ENCODE measurements at places on chromosomes 7 and 10.

DNA sequence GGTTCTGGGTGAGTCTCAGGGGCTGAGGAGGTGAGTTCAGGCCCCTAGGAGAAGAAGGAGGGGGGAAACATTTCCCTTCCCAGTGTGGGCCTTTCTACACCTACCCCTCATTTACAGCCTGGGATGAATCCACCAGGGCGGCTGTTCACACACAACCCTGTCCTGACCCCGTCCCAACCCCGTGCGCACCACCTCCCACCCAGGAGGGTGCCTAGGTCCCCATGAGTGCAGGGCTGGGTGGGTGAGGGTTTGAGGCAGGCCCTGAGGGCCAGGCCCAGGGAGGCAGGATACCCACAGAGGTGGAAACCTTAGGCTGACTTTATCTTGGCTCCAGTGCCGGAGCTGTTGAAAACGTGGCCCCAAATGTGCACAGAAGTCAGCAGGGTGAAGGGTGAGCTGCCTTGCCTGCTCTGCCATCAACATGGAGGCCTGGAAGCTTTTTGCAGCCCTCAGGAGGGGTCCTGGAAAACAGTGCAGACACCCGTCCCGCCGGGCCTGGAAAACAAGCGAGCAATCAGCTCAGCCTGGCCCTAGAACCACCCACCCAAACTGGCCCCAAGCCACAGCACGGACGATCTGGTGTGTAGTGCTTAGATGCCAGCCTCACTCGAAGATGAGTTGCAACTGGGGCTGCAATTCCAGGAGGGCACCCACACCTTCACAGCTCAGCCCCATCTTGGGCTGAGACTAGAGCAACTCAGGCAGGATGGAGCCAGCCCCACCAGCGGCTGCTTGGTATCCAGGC lies 9.3 kb upstream of the RET start:
- DNase-seq = no peak

- DNase-seq = no peak
Observed at GRCh38 chr10:30862486-30862885, 169.2 kb downstream of the ZNF438 start.

DNA sequence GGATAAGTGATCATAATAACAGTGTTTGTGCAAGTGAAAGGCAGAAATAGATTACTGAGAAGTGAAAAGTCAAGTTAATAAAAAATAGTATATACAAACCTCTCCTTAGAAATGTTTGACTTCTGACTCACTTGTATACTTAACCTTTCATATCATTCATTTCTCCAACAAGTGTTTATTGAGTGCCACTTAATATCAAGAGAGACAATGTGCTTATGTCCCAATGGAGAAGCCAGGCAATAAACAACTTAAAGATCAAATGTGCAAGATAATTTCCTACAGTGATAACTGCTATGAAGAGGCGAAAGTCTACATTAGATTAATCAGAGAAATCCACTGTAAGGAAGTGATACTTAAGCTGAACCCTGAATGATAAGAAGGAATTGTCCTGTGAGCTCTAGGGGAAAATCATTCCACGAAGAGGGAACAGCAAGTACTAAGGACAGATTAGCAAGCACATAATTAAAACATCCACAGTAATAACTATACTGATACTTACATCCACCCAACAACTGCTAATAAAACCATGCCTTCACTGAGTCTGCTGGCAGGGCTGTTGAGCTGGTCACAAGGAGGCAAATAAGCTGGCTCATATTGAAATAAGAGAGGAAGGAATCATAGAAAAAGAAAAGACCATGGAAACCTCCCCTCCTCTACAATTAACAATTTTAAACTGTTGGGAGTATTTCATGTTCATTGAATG lies 203.5 kb downstream of the CTNNA3 start:
- DNase-seq = no peak

GRCh38 chr7:22992874-22993840 lies 20.8 kb downstream of the HYCC1 start:
- DNase-seq = no peak

DNA sequence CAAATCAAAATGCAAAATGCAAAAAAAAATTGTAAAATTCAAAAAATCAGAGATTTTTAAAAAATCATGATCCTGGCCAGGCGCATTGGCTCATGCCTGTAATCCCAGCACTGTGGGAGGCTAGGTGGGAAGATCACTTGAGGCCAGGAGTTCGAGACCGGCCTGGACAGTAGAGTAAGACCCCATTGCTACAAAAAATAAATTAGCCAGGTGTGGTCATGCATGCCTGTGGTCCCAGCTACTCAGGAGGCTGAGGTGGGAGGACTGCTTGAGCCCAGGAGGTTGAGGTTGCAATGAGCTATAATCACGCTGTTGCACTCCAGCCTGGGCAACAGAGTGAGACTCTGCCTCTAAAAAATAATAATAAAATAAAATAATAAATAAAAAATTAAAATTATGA lies 155.8 kb upstream of the TCF7L2 start:
- DNase-seq = no peak

GRCh38 chr7:46257761-46258448 lies 336.8 kb upstream of the IGFBP3 start:
- no peak for DNase-seq

DNA sequence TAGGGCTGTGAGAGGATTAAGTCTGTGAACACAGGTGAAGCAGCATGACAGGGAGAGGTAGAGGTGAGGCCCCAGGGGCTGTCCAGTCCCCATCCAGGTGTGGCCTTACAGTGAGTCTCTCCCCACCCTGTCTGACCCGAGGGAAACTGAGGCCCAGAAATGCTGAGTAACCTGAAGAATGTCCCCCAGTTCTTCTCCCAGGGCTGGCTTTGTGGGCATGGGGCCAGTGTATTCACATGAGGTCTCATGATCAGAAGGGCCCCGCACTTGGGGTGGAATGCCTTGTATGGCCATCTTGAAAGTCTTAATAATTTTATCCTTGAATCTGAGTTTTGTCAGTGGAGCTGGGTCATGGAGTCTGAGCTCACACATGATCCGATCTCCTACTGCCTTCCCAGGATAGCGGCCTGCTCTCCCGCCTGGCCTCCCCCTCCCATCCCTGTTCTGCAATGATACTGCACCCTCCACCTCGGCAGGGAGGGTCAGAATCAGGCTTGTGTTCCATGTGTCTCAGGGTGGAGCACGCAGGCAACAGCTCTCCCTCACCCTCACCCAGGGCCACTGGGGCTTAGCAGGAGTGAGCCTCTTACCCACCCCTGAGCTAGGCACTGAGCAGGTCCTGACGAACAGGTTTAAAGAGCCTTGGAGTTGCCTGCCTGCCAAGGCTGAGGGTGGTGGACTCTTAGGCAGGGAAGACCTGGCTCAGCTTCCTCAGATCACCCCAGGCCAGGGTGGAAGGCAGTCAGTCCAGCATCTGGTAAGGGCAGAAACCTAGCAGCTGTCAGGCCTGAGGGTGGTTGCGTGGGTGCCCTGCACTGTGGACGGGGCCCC lies 41.4 kb upstream of the NPFFR1 start:
- DNase-seq = no peak

GRCh38 chr10:110447886-110448285 lies 49.8 kb upstream of the DUSP5 start:
- no peak for DNase-seq

DNA sequence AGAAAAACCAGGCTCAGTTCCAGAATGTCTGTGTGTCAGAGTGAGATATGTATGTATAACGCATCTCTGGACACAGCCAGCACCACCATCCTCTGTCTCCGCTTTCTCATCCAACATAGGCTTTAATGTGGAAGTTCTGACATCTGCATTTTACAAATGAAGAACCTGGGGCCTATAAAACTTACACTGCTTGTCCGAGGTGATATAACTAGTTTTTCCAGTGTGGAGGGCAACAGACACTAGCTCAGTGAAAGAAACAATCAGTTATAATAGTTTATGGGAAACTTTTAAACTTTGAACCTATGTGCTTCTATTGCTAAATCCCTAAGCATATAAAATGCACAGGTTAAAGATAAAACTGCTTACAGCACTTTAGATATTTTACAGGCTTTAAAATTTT lies 208.7 kb downstream of the CRPPA start:
- no peak for DNase-seq

GRCh38 chr10:46293832-46294640 lies 7.2 kb downstream of the ANTXRL start:
- no peak for DNase-seq

DNA sequence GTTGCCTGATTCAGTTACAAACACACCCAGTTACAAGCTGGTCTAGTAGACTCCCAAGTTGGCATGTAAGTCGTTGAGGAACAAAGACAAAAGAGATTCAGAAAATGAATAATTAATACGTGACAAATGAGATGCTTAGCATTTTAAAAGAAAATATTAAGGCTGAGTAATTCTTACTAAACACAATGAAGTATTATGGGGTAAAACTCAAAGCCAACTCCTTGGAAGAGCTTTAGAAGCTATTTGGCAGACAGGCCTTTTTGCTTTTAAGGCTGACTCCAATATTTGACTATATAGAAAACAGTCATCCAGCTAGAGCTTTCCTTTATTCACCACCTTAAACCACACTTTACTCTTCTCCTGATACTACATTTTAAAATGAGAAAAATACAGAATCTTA lies 5.4 kb downstream of the TRDMT1 start:
- DNase-seq = no peak

DNA sequence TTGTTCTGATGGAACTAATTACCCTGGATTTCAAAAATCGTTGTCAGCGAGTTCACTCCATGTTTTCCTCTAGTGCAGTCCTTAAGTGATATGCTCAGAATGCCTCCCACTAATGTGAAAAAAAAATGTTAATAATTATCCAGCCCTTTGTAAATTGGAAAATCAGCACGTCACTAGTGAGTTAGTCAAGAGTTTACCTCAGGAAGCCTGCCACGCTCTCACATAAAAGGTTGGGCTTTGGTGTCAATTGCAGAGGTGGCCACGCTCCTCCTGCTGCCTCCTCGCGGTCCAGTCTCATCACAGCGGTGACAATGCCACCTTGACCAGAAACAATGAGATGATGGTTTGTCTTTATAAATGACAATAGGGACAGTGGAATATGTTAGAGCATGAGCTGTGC lies 22.5 kb downstream of the UPP1 start:
- no peak for DNase-seq

DNA sequence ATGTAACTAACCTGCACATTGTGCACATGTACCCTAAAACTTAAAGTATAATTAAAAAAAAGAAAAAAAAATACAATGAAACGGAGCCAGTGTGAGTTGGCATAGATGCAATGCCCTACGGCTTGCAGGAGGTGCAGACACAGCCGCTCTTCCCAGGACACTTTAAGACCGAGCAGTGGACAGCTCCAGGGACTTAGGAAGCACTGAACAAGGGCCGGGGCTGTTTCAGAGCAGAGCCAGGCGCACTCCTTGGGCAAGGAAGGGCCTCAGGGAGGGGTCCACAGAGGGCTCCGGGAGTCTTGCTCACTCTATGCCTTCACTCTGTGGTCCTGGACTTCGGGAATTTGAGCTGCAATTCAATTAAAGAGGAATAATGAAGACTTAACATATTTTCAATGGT lies 355.3 kb downstream of the TCERG1L start:
- DNase-seq = no peak

DNA sequence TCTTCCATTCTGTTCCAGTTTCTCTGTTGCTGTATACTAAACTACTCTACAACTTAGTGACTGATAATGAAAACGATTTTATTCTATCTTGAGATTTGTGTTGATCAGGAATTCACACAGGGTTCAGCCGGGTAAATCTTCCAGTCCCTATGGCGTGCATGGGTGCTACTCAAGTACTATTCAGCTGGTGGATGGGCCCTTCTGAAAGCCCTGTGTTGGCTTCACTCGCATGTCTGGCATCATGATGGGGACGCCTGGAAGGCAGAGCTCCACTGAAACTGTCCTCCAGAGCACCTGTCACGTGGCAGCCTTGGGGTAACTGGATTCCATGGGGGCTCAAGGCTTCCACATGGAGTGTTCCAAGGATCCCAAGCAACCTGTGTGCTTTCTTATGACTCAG lies 86.0 kb upstream of the ZMIZ1 start:
- DNase-seq = no peak

DNA sequence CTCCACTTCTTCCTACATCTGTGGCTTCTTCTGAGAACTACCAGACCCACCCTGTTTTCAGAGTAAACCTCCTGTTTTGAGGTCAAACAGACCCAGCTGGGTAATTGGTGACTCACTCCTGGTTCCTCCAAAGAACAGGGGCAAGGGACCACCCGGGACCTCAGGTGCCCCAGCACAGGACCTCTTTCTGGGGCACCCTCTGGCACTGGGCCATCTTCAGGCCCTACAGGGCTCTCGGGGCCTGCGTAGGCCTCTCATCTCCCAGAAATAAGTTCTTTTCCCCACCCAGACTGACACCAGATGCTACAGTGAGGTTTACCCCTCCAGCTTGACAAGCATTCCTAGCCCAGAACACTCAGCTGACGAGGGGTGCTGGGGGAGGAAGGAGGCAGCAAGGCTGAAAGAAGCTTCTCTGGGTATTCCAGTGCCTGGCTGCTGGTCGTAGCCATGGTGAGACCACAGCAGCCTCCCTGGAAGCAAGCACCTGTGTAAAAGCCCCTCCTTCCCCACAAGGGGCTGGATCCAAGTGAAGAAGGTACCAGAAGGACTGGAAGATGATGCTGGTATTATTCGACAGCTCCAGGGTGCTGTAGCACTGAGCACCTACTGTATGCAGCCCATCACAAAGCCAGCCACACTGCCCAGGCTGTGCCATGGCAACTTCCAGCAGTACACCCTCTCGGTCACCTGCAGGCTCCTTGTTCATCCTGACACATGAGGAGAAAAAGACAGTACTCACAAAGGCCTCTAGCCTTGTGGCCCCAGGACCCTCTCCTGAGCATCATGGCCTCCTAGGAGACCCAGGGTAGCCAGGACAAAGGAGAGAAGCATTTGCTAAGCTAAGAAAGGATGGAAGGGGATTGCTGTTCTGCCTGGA lies 47.4 kb downstream of the ALOX5 start:
- no peak for DNase-seq

DNA sequence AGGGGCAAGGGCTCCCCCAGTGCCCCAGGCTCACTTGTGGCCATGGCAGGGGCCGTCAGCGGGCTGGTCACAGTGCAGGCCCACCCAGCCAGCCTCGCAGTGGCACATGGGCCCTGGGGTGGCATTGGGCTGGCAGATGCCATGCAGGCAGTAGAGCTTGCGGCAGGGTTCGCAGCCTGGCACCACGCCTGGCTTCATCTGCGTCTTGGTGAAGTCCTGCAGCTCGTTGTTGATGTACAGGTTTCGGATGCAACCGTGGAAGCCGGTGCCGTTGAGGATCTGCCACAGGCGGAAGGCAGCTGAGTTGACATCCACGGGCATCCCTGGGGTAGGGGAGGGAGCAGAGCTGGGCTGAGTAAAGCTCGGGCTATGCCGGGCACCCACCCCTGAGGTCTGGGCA lies 170.6 kb downstream of the LCOR start:
- no peak for DNase-seq

GRCh38 chr10:86663576-86664339 lies 4.6 kb upstream of the LDB3 start:
- DNase-seq = no peak

- DNase-seq = no peak
Observed at GRCh38 chr7:92765725-92766124, 70.6 kb downstream of the CDK6 start.

GRCh38 chr7:21938463-21938862 lies 7.2 kb downstream of the CDCA7L start:
- DNase-seq = no peak

- DNase-seq = no peak
Observed at GRCh38 chr7:102291056-102291915, 4.6 kb downstream of the SH2B2 start.

GRCh38 chr7:28114056-28114455 lies 66.5 kb downstream of the JAZF1 start:
- no peak for DNase-seq

GRCh38 chr7:157462419-157462771 lies 125.6 kb downstream of the DNAJB6 start:
- DNase-seq = no peak

All from nephron progenitor cell (in vitro differentiated cells).